Foreskin keratinocyte (primary cell): ENCODE measurements at places on chromosomes 13 and 19.

DNA sequence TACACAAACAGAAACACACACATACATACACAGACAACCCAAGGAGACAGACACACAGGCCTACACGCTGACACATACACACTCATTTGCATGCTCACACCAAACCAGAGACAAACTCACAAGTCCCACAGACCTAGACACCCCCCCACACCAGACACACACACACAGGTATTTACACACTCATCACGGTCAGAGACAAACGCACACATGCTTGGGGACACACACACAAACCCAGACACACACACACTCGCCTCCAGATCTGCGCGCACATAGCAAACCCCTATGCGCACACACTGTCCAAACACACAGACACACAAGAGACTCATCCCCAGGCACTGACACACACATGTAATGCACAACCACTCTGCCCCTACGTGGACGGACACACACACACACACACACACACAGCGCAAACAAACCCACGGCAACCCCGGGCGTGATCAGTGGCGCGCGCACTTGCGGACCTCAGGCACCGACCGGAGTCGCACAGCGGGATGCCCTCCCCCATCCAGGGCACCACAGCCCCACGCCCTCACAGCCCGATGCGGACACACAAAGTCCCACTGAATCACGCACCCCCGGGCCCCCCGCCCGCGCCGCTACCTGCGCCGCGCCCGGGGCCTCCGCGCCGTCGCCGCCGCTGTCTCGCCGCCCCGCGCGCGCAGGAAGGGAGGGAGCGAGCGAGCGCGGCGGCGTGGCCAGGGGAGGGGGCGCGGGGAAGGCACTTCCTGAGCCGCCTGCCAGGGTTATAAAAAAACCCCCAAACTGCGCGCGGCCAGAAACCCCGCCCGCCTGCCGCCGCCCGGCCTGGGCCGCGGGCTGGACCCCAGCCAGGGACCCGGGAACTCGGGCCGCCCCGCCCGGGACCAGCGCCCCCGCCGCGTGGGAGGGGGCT lies at the start of gene ADAMTS10:
Gene ADAMTS10, minus strand, starts transcription at position 675 of the 895 bp plus-strand sequence. CDS start 5,005 bp downstream, outside the sequence.
- DNase-seq: no peak

DNA sequence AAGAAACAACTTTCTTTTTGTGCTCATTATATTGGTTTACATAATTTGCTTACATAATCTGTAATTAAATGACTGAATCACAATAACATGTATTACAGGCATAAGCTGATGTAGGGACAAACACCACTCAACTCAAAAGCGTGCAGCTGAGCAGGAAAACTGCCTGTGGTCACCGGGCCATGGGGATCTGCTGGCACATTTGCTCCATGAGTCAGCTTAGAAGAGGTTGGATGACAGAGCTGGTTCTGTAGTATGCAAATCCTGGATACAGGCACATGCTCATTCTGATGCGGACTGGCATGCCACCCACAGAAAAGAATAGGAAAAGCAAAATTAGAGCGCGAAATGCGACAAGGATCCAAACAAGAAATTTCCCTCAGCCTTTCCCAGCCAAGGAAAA lies 128.6 kb downstream of the USP12 start:
- peak; percentile 70 for DNase-seq

DNA sequence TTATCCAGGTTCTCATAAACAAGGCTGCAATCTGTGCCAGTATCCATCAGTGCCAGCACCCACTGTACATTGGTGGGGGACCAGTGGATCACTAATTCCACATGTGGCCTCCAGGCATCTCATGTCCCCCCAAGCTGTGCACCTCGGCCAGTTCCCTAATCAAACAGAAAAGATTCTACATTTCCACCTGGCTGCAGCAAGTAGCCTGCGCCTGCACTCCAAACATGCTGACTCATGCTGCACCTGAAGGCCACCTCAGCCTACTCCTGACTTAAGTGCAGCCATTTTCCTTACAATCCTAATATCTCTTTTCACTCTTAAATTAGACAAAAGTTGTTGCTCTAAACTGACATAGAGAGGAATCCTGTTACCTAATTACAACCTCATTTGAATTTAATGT lies 729.4 kb upstream of the MIR17HG start:
- no peak for DNase-seq

- DNase-seq: peak; percentile 49
Observed at GRCh38 chr19:18939922-18940768, 872 bp downstream of the HOMER3 start.

DNA sequence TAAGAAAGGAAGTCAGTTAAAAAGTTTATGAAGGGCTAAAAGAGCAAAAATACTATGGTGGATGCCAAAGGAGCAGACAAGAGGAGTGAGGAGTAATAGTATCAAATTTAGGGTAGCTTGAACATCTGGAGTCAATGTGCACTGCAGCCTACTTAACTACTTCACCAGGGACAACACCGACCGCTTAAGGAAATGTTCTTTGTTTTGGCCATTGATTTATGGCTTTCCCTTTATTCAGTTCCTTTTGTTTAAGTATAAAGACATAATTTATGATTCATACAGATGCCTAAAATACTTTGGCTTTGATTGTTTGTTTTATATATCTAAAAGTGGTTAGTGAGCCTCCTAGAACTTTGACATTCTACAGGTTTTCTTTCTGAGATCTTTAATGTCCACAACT lies 276.3 kb upstream of the PRR20A start:
- peak; percentile 76 for DNase-seq

DNA sequence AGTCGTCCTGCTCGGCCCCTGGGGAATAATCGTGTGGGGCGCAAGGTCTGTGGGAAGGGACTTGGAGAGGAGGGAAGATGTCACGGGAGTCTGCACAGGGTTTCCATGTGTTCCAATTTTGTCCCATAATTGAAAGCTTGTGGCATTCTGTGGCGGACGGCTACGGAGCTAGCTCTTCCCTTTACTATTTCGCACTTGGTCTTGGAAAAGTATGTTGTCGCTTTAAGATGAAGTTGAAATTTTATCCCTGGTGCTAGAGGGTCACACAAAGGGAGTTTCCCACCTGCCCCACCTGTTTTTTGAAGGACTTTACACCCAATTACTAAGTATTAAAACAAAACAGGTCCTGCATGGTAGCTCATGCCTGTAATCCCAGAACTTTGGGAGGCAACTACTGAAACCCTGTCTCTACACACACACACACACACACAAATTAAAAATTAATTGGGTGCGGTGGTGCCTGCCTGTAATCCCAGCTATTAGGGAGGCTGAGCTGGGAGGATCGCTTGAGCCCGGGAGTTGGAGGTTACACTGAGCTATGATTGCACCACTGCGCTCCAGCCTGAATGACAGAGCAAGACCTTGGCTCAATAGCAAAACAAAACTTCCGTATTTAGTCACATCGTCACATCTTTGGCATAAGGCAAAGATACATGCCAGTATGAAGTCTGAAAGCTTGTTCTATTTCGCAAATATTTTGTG lies 967 bp upstream of the TPT1 start:
- DNase-seq: no peak

GRCh38 chr13:79571147-79571546 lies 90.2 kb downstream of the NDFIP2 start:
- no peak for DNase-seq

GRCh38 chr19:23116802-23117571 lies at the start of gene ZNF730:
ZNF730 (plus strand) TSS chr19:23117025; CDS start chr19:23117174, 149 bp downstream.
- no peak for DNase-seq

DNA sequence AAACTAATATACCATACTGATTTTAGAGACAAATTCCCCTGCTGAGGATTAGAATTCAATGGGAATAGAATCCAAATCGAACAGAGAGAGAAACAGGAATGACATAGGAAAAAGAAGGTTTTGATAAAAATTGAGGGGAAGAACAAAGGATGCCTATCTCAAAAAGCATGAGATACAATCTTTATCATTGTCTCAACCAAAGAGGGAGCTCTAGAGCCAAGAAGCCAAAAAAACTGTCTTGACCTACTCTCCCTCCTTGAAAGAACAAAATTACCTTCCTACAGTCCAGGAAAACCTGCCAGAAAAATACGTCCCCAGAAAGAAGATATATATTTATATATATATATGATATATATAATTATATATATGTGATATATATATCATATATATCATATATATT lies 39.2 kb upstream of the MIR17HG start:
- DNase-seq: no peak

- peak; percentile 95 for DNase-seq
Observed at GRCh38 chr19:38173291-38174041, 50.6 kb downstream of the DPF1 start.
